ENCODE measurements at places on chromosomes 7 and 10.

DNA sequence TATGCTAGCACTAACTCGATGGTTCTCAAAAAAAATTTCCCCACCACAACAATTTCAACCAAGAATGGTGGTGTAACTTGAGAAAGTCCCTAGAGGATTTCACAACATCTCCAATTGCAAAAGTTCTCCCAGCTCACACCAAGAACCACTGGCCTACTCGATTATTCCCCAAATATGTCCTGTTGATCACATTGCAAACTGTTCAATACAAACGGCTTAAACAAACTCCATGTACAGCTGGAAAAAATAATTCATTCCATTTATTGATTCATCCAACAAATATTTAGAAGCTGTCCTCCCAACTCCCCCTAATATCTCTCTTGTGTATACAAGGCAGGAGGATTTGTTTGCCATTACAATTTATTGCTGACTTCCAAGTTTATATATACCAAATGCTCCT is 19.1 kb downstream of the TMEM176B start:
- DNase-seq, result no peak

- no peak for DNase-seq
These were observed 45.6 kb downstream of the CACNA2D1 start for GRCh38 chr7:82397879-82398524.

GRCh38 chr10:77321838-77322237 is 315.8 kb downstream of the KCNMA1 start:
- no peak for DNase-seq

DNA sequence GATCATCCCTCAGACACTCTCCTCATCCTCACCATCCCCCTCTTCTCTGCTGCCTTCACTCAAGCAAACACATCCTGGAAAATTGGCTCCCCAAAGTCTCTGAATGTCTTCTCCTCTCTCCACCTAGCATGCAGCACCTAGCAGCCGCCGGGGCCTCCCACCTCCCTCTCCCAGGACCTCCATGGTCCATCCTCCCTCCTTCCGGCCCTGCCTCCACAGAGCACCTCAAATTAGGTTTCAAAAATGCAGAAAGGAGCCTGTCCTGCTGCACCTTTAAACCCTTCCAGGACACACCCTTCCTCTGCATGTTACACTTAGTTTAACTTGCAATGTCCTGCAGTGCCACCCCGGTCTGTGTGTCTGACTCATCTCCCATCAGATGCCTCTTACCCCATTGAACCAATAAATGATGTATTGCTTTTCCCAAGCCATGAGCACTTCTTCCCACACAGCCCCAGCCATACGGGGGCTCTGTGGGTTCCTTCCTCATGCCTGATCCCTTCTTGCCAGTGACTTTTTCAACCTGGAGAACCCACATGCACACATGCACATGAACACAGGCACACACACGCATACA is 582.5 kb upstream of the MGMT start:
- DNase-seq, result no peak

DNA sequence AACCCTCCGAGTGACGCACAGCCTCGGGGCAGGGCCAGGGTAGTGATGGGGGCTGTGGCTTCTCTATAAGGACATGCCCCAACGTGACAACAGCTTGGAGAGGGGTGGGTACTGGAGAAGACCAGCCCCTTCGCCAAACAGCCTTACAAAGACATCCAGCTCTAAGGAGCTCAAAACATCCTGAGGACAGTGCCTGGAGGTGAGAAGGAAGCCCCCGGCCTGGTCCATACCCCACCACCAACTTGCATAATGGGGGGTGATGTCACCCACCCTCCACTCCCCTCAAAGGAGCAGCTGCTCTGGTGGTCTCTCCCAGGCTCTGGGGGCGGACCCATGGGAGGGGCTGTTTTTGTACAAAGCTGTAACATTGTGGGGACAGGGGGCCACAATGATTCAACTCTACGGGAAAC is 15.1 kb downstream of the PRSS2 start:
- DNase-seq, result peak; percentile 61

DNA sequence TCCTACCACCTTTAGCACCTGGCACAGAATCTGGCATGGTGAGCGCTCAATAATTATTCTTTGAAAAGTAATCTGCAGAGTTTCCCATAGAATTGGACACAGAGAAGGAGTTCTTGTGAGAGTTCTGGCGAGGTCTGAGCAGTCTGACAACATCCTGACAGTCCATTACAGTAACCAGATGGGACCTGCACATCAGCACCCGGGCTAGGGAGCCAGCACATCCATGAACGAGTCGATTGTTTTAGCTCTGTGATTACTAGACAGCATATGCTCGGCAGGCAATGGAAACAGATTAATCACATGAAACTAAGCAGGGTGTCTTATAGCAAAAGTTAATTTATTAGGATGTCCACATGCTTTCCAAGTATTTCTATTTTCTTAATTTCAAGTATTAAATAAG is 96.7 kb downstream of the SEMA3D start:
- no peak for DNase-seq

DNA sequence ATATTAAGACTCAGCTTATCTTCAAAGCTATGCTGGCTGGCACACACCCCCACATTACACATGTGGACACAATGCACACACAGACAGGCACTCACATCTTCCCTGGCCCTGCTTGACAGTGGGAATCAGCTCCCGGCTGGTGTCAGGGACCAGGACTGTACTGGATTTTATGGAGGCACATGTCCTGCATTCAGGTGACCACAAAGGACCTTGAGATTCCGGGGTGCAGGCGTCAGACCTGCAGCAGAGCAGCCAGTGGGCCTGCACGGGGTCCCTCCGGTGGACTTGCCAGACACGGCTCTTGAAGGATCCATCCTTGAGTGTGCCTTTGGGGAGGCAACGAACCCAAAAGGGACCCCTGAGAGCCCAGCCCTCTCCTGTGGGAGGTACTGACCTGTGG is 1.9 kb downstream of the CNPY1 start:
- no peak for DNase-seq

DNA sequence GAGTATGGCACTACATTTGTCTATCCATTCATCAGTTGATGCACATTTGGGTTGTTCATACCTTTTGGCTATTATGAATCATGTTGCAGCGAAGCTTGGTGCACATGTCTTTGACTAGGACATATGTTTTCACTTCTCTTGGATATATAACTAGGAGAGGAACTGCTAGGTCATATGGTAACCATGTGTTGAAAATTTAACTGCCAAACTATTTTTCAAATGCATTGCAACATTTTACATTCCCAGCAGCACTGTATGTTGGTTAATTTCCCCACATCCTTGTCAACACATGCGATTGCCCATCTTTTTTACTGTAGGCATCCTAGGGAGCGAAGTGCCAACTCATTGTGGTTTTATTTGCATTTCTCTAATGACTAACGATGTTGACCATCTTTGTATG is 183.4 kb downstream of the PRKCQ start:
- no peak for DNase-seq

GRCh38 chr10:115665549-115665948 is 572.4 kb downstream of the ATRNL1 start:
- no peak for DNase-seq

GRCh38 chr7:106021151-106022067 is 58.3 kb downstream of the CDHR3 start:
- no peak for DNase-seq

GRCh38 chr10:68239069-68239468 is 7.2 kb upstream of the ATOH7 start:
- no peak for DNase-seq

- no peak for DNase-seq
These were observed 36.3 kb downstream of the GPR22 start for GRCh38 chr7:107505997-107506673.

DNA sequence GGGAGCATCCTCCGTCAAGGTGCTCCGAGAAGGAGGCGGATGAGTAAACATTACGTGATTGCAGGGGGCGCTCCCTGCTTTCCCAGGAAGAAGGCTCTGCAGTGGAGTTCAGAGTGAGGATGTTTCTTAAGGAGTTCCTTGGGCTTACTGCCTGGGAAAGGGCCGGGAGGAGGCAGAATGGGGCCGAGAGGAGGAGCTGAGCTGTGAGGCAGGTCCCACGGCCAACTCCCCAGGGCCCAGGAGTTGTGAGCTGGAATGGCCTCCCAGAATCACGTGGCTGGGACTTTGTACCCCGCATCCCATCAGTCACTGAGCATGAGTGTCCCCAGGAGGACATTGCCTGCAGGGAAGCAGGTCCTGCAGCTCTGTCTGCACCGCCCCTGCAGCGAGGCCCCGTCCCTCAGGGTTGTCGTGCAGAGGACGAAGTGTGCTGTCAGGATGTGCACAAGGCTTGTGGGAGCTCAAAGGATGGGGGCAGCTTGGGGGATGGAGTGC is 75.5 kb downstream of the DYNC2I1 start:
- DNase-seq, result no peak

GRCh38 chr7:48182718-48183369 is 11.6 kb downstream of the ABCA13 start:
- DNase-seq, result no peak

GRCh38 chr7:141462958-141463357 is 88.3 kb upstream of the AGK start:
- no peak for DNase-seq

DNA sequence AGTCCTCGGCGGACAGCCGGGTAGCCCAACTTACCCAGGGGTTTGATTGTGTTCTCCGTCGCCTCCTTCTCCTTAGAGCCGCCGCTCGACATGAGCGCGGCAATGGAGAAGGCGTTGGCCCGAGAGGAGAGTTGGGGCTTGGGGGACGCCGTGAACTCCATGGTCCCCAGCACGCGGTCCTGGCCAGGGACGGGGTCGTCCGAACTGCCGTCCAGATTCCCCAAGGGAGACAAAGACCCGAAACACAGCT is 515 bp downstream of the TBX20 start:
- DNase-seq, result no peak

GRCh38 chr7:123863461-123863860 is 18.5 kb downstream of the HYAL4 start:
- DNase-seq, result no peak

DNA sequence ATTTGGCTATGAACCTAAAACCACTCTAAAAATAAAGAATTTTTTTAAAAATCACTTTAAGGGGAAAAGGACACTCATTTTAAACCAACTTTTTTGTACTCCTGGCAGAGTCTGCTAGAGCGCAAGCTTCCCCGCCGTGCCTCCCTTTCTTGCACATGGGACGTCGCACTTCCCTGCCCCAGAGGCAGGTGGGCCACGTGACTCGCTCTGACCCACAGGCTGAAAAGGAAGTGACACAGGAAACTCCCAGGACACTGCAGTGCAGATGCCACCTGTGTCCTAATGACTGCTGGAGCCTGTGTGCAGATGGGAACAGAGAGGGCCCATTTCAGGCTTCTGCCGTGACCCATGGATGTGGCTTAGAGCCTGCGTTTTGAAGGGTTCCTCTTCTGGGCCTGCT is 142.1 kb upstream of the LANCL2 start:
- no peak for DNase-seq

DNA sequence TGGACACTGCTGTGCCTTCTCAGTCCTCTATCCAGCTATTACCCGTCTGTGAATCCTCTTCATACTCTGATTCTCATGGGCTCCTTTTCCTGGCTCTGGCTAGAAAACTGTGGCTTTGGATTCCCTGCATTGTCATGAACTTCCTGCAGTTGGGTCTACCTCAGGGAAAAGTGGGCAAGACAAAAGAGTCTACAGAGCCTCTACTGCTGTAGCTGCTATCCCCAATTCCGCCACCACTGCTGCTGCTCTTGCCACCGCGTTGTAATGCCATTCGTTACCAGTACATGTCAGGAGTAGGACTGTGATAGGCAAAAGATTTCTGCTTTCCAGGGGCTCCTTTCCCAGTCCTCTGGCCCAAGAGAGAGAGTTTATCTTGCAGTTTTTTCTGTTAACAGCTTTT is 23.9 kb upstream of the PPP1R17 start:
- no peak for DNase-seq

- DNase-seq, result no peak
These were observed 694.6 kb upstream of the SORCS1 start for GRCh38 chr10:107859065-107859464.

DNA sequence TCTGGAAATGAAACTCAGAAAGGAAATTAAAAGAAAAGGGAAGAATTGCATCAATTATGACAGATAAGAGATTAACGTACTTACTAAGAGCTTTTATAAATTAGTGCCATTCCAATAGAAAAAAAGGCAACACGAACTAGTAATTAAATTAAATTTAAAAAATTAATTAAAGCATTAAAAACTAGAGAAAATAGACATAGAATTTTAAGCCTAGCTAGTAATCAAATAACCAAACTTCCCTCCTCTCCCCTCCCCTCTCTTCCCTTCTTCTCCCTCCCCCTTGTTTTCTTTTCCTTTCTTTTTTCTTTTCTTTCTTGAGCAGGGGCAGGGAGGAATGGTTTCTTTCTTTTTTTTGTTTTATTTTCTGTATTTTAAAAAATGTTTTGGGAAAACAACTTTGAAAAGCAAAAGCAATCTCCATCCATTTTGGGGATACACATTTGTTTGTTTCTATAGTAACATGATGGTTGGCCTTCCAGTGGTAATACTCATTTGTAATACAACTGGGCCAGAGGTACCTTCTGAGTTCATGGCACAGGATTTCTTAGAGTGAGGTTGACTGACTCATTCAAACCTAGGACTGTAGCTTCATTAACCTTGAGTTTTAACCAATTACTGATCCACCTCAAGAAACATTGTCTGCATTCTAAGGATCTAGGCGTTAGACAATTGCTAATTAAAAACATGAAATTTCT is 132.6 kb downstream of the ST7 start:
- DNase-seq, result no peak

DNA sequence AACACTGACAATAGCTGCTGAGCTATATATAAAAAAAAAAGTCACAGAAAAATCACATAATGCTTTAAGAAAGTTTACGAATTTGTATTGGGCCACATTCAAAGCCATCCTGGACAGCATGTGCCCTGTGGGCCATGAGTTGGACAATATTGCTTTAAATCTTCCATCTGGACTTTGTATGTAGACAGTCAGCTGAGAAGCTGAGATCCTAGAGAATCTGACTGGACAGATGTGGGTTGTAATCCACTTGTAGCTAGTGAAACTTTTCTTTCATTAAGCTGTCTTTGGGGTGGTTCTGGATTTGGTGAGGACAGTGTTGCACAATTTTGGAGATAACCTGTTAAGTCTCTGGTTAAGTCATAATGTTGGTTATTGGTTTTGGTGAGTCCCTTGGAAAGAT is 824.5 kb downstream of the CCSER2 start:
- DNase-seq, result no peak

- no peak for DNase-seq
These were observed 24.1 kb upstream of the SH2B2 start for GRCh38 chr7:102262546-102262945.

- no peak for DNase-seq
These were observed 5.0 kb upstream of the FUOM start for GRCh38 chr10:133362846-133363245.

GRCh38 chr7:158549176-158549615 is 38.4 kb downstream of the PTPRN2 start:
- DNase-seq, result no peak

DNA sequence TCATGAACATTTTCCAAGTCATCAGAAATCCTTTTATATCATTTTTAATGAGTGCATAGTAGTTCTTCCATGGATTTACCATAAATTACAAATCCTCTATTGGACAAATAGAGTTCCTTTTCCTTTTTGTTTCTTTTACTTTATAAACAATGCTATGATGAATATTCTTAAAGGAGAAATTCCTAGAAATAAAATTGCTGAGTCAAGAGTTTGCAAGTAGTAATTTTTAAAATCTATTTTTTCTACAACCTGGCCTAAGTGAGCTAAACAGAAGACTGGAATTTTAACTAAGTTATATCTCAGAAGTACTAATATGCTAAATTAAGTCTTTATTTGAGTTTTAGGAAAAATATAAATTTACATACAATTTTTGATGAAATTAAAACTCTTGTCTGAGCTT is 38.8 kb downstream of the PLEKHA1 start:
- no peak for DNase-seq

GRCh38 chr7:88401009-88401623 is 94.4 kb upstream of the STEAP4 start:
- DNase-seq, result no peak

Data from T-helper 9 cell (primary cell).